ENCODE measurements at places on chromosomes 3 and 15.

DNA sequence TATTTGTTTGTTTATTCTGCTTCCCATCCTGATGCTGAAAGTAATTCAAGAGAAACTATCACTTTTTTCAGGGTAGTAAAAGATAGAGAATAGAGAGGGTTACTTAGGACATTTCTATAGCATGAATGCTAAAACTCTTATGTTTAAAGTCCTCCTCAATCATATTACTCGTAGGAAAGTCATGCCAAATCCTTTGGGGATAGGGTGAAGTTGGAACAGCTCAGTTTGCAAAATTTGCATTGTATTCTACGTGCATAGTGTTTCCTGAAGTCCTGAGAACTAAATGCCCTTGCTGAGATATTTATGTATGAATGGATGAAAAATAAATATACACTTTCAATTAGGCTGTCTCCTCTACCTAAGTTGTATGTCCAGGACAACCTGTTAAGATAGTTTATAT, 14.6 kb downstream of the PLSCR5 start:
- no peak for DNase-seq

- DNase-seq = no peak
Measured at GRCh38 chr3:28903171-28903601, 377.7 kb upstream of the RBMS3 start.

DNA sequence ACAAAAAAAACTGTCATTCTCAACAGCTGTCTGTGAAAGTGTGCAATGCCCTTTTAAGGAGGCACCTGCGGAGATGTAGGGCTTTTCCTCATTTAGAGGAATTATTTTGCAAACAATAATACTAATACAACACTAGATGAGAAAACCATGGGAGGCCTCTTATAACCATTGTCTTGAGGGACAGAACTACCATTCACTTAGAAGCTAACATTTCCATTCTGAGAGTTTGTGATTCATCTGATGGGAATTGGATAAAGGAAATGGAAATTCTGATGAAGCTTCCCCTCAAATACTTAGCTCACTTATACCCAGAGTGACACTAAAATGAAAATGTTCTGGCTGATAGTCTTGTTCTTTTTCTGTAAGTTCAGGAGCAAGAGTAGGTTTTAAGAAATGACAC, 147.7 kb downstream of the CADPS start:
- no peak for DNase-seq

GRCh38 chr3:140285380-140285779, 350.4 kb downstream of the CLSTN2 start:
- DNase-seq = peak; percentile 20

DNA sequence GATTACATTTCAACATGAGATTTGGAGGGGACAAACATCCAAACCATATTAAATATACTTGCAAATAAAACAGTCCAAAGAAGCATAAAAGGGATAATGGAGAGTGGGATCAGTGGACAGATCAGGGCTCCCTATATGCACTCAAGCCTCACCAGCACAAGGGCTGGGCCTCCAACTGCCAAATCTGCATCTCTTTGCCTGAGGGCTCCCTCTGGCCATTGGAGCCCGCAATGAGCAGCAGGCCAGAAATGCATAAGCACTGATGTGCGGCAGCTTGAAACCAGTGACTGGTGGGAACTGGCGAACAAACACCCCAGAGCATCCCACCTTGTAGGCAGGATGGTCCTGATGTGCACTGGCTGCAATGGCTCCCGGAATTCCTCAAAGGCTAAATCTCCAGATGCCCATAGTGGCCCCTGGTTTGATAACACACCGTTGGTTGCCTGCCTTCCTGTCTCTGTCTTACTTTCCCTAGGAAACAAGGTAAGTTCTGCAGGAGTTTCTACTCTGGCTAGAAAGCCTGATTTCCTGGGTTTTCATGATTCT, 55.9 kb upstream of the POMGNT2 start:
- DNase-seq = no peak

- no peak for DNase-seq
Measured at GRCh38 chr15:51866751-51867150, 37.3 kb downstream of the TMOD3 start.

DNA sequence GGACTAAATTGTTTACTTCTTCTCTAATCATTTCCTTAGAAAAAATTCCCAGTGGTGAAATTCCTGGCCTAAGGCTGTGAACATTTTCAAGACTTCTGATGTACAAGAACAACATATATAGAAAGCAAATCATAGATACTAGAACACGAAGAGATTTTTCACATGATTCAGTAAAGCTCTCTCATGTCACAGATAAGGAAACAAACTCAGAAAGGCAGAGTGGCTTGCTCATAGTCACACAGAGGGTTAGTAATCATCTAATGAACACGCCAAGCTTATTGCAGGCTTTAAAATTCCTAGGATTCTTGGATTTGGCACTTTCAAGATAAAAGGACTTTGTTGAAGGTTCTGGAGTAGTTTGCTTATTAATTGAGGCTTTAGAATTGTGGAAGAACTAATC, 26.2 kb downstream of the CRTAP start:
- DNase-seq = no peak

DNA sequence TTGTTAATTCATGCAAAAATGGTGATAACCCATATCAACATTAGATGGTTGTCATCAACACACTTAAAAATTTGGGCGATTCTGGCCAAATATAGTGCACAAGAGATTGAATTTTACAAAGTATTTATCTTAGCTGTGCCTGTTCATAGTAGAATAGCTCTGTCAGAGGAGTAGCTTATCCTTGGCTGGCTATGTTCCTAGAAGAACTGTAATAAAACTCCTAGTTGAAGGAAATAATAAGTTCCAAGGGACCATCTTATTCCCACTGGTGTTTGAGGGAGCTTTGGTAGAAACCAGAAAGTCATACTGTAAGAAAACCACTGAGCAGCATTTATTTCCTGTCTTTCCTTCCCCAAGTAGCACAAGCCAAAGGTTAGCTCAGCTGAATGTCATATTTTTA, 201.8 kb downstream of the GRM7 start:
- DNase-seq = no peak

DNA sequence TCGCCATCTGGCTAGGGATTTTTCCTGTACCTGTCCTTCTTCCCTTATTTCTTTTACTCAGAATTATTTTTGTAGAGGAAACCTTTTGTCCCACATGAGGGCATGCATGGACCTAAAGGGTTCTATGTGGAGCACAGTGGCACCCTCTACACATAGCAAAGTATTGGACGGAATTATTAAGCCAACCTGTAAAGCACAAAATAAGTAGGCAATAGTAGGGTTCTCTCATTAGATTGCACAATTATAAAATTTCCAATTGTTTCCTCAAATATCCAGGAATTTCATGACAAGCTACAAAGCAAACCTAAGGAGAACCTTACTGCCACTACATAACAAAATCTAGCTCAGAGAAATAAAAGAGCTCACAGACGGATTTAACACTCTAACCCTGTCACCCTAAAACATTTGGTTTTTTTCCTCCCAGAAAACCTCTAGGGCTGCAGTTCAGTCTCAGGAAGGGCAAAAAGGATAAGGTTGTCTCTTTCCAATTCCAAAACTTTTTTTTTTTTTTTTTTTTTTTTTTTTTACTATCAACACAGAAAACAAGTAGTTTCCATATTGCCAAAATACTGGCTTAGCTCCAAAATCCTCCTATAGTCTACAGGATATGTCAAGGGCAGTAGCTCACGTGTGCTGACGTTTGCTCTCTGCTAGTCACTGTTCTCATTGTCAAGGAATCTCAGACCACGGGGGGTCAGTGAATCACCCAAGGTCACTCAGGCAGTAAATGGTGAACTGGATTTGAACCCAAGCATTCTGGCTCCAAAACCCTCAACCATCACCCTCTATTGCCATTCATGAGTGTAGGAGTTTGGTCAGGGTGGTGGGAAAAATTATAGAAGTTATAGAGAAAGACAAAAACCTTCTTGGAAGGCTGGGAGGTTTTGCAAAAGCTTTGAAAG, 52.3 kb downstream of the NCEH1 start:
- no peak for DNase-seq

- DNase-seq = no peak
Measured at GRCh38 chr15:78291698-78292097, 7.7 kb downstream of the SKIC8 start.

- DNase-seq = no peak
Measured at GRCh38 chr3:168736202-168736601, 640.5 kb upstream of the GOLIM4 start.

- no peak for DNase-seq
Measured at GRCh38 chr3:33201195-33201594, 17.4 kb downstream of the SUSD5 start.

GRCh38 chr3:142947799-142948575, 15.5 kb downstream of the PAQR9 start:
- DNase-seq = no peak

DNA sequence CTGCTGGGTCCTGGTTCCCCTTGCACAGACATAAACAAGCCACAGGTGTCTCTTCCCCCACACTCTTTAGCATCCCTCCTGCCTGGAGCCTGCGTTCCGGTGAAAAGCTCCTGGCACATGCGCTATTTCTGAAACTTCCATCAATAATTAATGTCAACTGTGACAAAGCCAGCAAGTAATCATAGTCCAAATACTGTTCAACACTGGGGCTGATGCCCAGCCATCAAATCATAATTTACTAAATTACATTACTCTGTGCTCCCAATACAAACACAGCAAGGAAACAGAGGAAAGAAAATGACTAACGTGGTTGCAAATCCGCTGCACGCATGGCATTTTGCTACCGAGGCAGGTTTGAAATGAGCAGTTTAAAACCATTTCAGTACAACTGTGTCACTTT, 294.7 kb downstream of the ERC2 start:
- no peak for DNase-seq

DNA sequence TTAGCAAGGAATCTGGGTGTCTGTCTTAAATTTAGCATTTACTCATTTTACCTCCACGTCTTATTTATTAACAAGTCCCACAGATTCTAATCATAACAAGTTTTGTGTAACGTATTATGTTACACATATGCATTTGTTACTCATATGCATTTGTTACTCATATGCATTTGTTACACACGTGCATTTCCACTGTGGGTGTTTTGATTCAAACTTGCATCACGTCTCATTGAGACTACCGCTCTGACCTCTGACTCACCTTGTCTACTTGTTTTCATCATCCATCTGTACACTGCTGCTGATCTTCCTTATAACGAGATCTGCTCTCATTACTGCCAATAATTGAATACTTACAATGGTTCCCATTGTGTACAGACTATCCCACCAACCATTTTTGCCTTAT, 1141.4 kb downstream of the TBL1XR1 start:
- no peak for DNase-seq

DNA sequence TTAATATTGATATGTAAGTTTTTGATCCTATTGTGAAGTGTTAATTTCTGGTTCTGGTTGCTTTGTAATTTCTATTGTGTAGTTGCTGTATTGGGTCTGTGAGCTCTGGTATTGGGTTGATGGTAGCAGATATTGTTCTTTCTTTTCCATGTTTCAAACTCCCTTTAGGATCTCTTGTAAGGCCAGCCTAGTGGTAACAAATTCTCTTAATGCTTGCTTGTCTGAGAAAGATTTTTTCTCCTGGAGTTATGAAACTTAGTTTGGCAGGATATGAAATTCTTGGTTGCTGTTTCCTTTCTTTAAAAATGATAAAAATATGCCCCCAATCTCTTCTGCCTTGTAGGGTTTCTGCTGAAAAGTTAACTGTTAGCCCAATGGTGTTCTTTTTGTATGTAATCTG, 268.6 kb upstream of the PLSCR5 start:
- no peak for DNase-seq

- no peak for DNase-seq
Measured at GRCh38 chr3:50340448-50341329, at the start of gene RASSF1. RASSF1 (minus strand) TSS chr3:50340836; CDS start chr3:50340805, 31 bp downstream.

- DNase-seq = no peak
Measured at GRCh38 chr3:45468326-45468725, 80.0 kb downstream of the LARS2 start.

DNA sequence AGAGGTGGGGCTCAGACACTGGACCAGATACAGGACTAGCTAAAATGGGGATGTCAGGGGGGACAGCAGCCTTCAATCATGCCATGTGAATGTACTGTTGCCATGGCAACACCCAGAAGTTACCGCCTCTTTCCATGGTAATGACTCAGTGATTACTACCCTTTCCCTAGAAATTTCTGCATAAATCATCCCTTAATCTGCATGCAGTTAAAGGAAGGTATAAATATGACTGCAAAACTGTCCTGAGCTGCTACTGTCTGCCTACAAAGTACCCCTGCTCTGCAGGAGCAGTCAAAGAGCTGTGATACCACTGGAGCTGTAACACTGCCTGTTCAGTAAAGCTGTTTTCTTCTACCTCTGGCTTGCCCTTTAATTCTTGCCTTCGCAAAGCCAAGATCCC, 168.2 kb downstream of the PEAK1 start:
- DNase-seq = no peak

DNA sequence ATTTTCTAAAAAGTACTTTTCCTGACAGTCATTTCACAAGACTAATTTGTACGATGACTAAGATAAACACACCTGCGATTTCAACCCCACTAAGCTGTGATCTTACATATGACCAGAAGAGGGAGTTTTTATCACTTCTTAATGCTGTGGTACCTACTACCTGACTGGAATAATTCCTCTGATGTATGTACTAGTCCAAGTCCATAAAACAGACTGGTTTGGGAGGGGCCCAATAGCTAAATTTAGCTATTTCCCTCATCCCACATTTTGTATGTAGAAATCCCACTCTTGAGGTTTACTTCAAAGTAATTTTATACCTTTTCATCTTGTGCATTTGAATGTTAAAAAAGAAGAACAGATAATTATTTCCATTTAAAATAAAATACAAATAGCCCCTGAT, 49.7 kb upstream of the SCAANT1 start:
- DNase-seq = peak; percentile 6

GRCh38 chr15:59290295-59291212, 82.1 kb downstream of the MYO1E start:
- no peak for DNase-seq

DNA sequence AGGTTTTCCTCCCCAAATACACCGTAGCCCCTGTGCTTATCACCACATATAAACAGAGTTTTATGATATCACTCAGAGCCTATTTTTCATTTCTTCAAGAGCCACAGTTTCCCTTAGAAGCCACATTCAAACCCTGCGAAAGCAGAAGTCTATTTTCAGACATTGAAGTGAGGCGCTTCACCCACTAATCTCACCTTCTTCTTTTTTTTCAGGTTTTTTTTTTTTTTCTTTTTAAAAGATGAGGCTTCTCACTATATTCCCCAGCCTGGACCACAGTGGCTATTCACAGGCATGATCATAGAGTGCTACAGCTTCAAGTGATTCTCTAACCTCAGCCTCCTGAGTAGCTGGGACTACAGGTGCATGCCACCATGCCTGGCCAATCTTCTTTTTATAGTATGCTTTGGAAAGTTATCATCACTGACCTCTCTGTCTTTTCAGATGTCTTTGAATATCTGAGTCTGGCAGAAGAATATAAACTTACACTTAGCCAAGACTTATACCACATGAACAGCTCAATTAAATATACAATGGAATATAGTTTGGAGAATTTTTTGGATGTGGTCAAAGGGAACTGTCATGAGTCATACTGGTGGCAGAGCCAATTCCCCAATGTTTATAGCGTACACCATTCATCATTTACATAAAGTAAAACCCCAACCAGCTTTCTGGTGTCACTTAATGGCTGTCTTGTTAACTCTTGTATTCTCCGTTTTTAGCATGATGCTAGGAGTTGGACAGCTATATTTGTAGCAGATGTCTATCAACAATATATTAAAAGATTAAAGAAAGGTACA, 59.7 kb upstream of the CCDC50 start:
- DNase-seq = no peak
